ENCODE measurements at places on chromosomes 11 and 22.

DNA sequence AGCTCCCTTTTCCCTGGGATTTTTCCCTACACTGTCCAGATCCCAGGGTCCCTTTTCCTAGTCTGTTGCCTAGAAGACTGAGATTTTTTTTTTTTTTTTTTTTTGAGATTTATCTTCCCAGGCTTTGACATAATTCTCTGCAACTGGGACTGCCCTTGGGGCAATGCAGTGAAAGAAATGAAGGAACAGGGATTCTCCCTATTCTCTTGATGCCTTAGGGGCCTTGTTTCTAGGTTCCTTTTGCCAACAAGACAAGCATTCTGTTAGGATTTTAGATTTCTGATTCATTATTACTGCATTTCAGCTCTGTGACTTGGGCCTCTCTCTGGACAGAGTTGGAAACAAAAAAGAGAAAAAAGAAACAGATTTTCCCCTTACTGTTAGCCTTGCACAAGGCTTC lies 47.3 kb downstream of the QSER1 start:
- no peak for DNase-seq

- DNase-seq = no peak
Observed at GRCh38 chr11:3170756-3171650, 5.9 kb upstream of the OSBPL5 start.

GRCh38 chr22:30232716-30233218 lies 13.8 kb downstream of the LIF start:
- DNase-seq = no peak

- DNase-seq = peak; percentile 48
Observed at GRCh38 chr22:37329238-37330140, 47.2 kb downstream of the CYTH4 start.

DNA sequence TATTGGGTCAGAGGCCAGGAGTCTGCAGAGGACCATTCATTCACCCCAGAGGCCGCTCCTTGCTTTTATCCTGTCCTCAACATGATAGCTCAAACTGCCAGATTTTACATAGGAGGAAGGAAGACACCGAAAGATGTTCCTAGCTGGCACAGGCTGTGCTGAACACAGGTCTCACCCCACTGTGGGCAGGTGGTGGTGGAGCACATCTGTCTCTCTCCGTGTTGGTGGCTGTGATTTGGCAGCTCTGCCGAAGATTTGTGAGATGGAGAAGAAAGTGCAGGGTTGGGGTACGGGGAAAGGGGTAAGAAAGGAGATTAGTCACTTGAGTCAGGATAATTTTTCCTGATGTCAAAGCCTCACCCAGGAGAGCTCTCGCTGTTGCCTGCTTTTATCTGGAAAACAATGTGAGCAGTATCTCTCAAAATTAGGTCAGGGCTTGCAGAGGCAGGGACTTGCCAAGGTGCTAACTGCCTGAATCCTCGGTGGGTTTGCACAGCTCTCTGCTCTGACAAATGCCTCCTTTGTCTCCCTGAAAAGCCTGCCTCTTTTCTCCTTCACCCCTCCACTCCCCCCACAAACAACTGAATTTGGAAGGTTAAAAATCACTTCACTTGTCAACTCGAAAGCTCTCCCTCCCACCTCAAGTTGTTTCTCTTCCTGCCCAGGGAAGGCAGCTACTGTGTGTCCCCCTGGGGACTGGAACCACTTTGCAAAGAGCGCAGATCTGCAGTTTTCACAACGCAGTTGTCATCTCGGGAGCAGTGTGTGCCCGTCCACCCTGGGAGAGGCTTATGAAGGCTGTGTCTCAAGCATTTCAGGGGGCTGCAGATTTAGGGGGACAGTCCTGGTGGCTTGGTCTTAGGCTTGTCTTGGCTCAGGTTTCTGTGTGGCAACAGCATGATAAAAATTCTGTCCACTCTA lies 299.7 kb downstream of the ST3GAL4 start:
- no peak for DNase-seq

GRCh38 chr11:114060392-114061047 lies 1.0 kb downstream of the ZBTB16 start:
- DNase-seq = no peak

DNA sequence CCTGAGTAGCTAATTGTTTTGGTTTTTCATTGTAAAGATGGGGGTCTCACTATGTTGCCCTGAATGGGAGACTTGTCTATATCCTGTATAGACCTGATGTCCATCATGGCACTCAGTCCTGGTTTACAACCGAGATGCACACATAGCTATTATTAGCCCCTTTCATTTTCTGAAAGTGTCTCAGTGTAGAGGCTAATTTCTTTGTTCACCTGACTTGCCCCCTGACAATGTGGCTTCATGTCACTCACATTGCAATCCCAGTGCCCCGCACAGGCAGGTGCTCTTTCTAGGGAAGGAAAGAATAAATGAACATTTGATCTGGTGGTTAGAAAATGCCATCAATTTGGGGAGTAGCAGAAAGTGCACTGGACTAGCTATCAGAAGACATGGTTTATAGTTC lies 13.1 kb upstream of the KDM2A start:
- no peak for DNase-seq

GRCh38 chr11:23961503-23962338 lies 535.1 kb upstream of the LUZP2 start:
- DNase-seq = no peak

GRCh38 chr22:43992331-43992821 lies 31.7 kb upstream of the PARVB start:
- peak; percentile 85 for DNase-seq

DNA sequence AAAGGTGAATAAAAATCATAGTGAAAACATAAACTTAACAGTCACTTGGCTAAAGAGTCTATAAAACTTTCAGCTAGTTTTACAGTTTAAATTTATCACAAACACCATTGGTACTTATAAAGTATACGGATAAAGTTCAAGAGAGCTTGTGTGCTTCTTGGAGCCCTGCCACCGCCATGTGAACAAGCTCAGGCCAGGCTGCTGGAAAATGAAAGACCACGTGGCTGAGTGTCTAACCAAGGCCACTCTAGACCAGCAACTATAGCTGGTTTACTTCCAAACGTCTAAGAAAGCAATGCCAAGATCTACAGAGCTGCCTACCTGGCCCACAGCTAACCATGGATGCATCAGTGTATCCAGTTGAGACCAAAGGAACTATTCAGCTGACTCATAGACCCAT lies 66.3 kb upstream of the API5 start:
- DNase-seq = no peak

DNA sequence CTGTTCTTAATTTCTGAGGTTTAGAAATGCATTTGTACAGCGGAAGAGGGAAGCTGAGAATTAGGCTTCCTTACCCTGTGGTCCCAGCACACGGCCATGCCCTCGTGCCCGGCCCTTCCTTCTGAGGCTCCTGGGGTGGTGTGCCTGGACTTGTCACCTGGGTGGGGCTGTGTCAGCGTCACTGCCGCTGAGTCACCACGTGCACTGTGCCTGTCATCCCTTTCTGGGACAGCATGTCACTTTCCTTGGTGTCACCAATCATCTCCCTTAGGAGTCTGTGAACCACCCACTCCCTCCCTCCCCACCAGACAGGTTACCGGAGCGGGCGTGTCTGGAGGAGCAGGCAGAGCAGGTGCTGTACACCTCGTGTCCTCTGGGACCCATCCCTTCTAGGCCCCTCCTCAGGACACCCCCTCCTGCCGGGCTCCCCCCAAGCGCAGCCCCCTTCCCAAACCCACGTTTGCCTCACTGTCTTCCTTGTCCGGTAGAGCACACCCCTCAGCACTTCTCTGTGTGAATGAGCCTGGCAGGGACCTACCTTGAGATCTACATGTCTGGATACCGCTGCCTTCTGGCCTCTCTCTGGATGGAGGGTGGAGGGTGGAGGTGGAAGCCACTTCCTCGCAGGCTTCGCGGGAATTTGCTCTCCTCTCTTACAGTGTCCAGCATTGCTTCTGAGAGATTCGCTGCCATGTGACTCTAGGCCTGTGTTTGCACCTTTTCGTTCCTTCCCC lies 367.6 kb downstream of the TBC1D22A start:
- no peak for DNase-seq

DNA sequence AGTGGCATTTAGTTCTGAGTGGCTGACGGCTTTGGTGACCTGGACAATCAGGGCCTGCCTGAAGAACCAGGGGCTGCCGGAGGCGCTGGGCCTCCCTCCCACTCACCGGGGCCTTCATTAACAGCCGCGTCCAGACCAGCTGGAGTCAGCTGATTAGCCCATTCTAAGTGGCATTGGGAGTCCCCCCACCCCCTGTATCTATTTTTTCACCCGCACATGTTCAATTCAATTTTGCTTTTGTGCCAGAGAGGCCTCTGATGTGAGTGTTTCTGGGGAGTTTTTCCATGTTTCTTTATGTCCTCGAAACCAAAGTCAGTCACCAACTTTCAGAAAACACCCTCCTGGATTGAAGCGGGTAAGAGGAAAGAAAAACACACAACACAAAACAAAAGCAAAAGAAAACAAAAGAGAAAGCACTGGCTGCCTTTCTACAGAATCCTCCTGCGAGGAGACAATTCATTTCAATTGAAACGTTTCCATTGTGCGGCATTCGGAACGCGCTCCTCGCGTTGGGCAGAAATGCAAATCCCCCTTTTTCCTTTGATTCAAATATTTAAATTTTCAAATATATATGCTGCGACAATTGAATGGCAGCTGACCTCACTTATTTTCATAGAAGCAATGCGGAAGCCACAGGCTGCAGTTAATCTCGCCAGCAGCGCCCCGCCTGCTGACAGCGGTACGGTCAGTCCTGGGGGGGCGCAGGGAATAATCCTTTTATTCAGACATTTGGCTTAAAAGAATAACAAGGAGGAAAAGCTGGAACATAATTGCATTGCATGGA lies 17.7 kb downstream of the CDKN1C start:
- no peak for DNase-seq

DNA sequence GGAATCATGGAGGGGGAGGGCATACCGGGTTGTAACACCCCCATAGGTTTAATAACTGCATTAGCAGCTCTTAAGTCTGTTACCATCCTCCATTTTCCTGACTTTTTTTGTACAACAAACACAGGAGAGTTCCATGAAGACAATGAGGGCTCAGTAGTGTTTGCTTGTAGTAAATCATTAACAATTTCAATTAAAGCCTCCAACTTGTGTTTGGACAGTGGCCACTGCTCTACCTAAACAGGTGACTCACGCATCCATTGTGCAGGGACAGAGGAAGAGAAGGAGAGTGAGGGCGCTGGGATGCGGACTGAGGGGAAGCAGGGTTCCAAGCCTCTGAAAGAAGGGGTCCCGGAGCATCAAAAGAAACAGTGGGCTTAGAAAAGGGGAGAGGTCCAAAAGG lies 21.3 kb upstream of the MTNR1B start:
- DNase-seq = no peak

DNA sequence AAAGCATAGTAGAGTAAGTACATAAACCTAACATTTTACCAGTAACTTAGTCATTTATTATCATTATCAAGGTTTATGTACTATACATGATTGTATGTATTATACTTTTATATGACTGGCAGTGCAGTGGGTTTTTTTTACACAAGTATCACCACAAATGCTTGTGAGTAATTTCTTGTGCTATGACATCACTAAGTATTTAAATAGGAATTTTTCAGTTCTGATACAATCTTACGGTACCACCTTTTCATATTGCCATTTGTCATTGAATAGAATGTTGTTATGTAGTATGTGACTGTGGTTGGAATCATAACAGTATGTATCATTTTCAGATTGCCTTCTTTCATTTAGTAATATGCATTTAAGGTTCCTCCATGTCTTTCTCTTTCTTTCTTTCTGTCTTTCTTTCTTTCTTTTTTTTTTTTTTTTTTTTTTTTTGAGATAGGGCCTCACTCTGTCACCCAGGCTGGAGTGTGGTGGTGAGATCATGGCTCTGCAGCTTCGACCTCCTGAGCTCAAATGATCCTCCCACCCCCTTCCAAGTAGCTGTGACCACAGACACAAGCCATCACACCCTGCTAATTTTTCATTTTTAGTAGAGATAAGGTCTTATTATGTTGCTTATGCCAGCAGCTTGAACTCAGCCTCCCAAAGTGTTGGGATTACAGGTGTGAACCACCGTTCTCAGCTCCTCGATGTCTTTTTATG lies 18.6 kb downstream of the ATM start:
- no peak for DNase-seq

DNA sequence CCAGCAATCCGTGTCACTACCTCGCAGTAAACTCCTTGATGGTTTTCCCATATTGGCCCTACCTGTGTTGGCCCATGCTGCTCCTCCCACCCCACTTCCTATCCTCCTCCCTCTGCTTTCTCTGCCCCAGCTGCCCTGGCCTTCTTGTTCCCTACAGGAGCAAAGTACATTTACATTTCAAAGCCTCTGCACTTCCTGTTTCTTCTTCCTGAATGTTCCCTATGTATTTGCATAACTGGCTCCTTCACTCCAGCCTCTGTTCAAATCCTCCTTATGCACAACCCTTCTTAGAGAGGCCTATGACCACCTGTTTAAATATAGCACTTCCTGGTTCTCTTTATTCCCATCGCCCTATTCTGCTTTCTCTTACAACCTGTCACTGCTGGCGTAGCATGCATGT lies 62.2 kb downstream of the PARVA start:
- no peak for DNase-seq

DNA sequence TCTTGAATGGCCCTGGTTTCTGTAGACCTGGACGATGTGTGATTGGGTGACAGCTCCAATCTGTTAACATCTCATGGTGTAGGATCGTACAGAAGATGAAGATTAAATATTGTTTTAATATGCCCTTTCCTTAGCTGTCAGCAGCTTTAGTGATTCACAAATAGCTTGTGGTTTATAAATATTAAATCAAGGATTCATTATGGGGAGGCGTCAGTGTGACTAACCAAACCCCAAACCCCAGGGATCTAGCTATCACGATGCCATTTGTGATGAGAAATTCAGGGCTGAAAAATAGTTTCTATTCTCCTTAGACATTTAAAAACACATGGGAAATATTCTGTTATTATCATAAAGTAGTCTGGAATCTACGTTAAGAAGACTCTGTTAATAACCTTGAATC lies 73.4 kb downstream of the NCAM1 start:
- peak; percentile 33 for DNase-seq

GRCh38 chr11:36409152-36409816 lies 100.8 kb downstream of the TRAF6 start:
- DNase-seq = no peak

- no peak for DNase-seq
Observed at GRCh38 chr11:82398300-82398815, 335.3 kb downstream of the FAM181B start.

- no peak for DNase-seq
Observed at GRCh38 chr11:42709216-42709615, 602.6 kb upstream of the API5 start.

Measured in AG10803 (cell line).